ENCODE measurements at places on chromosomes 3 and 15.

DNA sequence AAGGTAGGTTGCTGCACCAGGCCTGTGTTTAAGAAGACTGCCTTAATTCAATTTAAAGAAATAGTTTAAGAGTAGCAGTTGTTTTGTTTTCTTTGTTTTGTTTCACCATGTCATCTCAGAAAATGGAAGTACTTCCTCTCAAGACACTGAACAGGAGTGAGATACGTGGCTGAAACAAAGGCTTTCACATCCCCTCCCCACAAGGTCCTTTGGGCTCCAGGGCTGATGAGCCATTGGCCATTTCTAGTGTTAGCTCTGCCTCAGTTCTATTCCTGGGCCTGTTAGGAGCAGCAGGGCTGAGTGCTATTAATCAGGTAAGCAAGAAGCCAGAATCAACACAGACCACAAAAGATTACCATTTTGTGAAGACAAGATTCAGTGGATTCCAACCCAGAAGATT, 132.8 kb downstream of the KCNAB1 start:
- no peak for DNase-seq

DNA sequence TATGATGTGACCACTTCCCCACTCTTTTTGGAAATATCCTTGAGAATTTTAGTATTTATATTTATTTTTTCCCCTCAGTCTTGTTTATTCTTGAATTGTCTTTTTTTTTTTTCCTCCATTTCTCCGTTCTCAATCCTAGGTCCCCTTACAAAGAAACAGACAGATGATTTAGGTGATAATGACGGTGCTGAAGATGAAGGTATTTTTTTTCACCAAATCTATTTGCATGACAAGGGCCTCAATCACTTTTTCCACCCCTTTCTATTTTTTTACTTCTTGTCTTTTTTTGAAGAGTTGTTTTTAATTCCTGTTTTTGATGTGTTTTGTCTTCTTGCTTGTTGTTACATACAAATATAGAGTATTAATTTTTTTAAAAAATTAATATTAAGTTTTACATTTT, 402.6 kb downstream of the NLGN1 start:
- DNase-seq = no peak

DNA sequence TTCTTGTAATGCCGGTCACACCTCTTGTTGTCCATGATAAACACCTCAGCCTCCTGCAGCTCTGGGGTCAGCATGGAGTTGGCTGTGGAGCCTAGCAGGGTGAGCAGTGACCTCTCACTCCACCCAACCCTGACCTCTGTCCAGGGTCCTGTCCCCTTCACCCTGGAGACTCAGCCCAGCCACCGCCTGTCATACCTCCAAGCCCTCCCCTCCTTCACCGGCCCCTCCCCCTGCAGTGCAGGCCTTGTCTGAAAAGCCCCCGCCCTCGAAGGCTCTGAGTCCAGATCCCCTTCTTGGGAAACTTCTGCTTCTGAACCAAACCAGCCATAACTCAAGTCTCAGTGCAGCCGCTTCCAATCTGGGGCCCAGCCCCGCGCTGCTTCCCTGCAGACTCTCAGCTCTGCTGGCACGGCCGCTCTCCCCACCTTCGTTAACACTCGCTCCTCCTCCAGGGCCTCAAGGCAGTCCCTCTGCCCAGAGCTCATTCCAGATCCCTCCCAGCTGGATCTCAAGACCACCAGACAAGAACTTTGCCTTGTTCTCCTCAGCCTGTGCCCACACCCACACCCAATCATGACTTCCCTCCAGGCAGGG, 25.4 kb upstream of the PRSS50 start:
- no peak for DNase-seq

DNA sequence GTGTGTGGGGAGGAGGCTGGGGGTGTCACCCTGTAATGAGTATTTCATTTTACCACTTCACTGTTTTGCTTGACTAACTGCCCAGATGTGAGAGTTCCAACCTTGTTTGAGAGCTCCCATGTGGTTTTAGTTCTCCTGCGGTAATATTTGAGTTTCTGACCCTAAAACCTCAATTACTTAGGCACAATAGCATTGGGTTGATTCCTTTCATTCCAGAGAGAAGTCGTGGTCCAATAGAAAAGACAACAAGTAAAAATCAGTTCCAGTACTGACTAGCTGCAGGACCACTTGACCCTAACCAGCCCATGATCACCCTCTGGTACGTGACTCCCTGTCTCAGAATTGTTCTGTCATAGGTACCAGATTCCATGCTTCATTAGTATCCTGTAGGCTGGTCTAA, 630.4 kb downstream of the CADM2 start:
- DNase-seq = peak; percentile 77

GRCh38 chr3:66407611-66408218, 93.1 kb downstream of the LRIG1 start:
- peak; percentile 39 for DNase-seq

DNA sequence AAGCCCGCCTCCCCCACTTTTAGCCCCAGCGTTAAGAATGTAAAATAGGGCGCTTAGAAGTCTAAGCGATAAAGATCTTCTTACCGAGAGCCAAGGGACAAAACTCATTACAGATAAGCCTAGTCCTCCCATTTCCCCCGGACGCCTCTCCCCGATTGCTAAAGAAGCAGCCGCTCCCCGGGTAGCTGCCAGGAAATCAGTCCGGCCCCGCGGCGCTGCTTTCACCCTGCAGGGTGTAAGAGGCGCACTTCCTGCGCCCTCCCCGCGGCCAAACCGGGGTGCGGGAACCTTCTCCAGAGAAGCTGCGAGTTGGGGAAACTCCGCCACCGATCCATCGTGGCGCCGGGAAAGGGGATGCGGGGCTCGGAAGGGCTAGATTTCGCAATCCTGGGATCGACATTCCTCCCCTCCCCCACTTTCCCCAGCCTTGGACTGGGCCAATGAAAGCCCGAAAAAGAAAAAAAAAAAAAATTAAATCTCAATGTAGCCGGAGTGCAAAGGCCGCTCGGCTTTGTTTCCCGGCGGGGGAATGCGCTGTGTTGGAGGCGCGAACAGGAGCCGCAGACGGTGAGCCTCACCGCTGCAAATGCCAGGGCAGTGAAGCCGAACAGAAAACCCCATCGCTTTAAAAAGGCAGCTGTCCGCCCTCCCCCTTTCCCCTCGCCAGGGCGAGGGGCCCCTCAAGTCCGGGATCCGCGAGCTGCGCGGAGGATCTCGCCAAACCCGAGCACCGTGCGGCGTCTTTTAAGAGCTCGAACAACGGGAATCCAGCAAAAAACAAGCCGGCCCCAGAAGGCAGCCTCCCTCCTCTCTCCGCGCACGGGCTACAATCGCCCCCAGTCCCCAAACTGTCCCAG, 626 bp upstream of the PTPRG start:
- DNase-seq = peak; percentile 91

DNA sequence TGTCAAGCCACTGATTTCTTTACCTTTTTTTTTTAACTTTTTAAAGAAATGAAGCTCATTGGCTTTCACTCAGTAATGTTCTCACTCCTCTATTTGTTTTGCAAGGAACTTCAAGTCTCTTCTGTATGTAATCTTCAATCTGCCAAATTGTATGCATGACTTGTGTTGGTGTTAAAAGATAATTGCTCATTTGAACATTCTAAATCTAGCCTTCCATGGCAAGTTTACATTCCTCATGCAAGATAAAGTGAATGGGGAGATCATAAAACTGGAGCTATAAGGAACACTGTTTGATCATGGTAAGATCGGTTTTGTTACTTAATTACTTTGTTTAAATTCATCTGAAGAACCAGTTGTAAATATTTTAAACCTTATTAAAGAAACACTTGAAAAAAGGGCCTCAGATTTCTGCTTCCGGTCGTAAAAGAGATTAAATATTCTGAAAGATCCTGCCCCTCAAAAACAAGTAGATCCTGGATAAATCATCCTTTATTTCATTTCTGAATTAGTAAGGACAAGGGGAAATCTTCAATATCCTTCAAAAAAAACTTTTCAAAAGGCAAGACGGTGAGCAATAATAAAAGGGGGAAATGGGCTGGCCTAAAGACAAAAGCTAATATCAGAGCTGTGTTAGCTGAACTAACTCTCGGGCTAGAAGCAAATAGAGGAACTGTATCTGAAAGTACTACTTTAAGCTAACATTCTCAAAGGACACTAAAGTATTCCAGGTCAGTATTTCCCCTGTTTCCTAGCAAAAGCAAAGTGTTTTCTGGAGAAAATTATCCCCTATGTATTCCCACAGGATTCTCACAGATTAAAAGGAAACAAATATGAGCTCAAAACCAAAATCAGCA, 107.0 kb upstream of the ATP11B start:
- DNase-seq = no peak

DNA sequence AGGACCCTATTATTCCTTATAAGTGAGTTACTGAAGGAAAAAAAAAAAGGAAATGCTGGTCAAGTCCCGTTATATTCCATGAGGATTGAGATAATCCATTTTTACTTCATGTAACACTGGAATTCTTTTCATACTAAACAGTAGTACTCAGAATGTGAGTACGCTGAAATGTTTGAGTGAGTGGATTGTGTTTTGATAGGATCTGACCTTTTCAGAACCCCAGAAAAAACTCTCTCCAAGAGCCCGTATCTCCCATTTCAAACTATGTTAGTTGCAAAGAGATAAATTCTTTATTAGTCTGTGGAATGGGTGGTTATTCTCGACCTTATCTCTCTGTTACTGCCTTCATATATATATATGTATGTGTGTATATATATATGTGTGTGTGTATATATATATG, 2.5 kb upstream of the LPP start:
- DNase-seq = peak; percentile 80

- no peak for DNase-seq
Measured at GRCh38 chr3:20741381-20741780, 555.4 kb upstream of the SGO1 start.

- DNase-seq = no peak
Measured at GRCh38 chr3:58623478-58623877, 43.1 kb downstream of the FAM3D start.

DNA sequence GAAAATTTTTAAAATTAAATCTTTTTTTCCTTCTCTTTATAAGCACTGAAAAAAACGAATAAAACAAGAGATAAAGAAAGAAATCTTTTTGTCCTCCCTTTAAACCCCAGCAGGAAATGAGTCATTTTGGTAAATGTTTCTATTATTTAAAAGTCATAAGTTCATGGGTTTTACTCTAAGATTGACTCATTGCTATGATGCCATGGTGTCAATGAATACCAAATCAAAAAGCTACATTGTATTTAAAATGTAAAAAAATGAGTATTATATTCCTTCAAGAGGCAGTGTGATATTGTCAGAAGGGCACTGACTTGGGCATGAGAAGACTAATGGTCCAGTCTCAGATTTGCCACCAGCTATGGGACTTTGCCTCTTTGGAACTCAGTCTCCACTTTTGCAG, 303.4 kb upstream of the DNAJC19 start:
- DNase-seq = peak; percentile 80

- DNase-seq = no peak
Measured at GRCh38 chr15:97870771-97871170, 89.7 kb upstream of the ARRDC4 start.

- no peak for DNase-seq
Measured at GRCh38 chr15:75544359-75544758, 34.8 kb downstream of the PTPN9 start.

- DNase-seq = peak; percentile 94
Measured at GRCh38 chr3:189981668-189982067, 139.0 kb downstream of the P3H2 start.

DNA sequence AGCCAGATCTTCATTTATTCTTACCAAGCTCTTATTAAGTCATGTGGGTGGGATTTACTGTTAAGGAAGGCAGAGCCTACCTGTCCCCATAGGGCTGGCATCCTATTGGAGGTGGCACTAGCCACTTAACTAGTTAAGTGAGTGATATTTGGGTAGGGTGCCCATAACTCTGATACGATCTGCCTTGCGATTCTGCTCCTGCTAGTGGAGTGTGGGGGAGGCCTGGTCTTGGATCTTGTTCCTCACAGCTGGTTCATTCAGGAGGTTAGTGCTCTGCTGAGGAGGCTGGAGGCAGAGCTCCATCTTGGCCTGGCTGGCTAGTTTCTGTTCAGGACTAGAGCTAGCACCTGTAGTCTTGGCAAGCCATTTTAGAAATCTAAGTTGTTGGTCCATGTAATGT, 9.3 kb downstream of the BAHD1 start:
- no peak for DNase-seq

GRCh38 chr3:29889215-29889614, 608.3 kb downstream of the RBMS3 start:
- DNase-seq = peak; percentile 53

DNA sequence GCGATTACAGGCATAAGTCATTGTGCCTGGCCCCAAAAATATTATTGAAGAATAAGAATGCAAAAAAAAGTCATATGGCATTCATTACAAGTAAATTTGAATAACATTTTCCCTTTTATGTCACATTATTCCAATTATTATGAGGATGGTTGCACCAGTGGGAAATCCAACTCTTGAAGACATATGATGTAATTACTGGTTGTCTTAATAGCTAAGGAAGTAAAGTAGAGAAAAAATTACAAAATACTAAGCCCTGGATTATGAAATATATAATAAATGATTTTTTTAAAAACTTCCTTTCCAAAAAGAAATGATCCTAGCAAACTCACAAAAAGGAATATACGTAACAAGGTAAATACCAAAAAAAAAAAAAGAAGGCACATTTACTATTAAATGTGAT, 98.9 kb downstream of the FMN1 start:
- DNase-seq = no peak

DNA sequence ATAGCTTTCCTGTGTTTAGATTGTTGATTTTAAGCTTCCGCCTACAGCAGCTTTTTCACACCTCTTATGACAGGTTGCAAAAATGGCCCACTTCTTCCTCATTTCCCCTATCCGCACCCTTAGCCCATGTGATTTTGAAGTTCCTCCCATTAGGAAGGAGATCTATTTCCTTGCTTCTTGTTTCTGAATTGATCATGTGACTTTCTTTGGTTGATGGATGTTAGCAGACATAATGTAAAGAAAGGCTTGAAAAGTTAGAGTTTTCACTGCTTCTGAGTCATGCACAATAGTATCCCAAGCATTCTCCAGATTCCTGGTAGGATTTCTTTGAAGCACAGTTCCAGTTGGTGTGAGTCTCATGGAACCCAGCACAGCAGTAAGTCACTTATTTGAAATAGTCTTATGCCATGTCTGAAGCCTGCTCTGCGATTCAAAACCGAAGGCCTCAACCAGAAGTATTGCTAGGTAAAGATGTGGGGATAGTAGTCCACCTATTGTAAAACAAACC, 76.6 kb downstream of the EDEM1 start:
- no peak for DNase-seq

DNA sequence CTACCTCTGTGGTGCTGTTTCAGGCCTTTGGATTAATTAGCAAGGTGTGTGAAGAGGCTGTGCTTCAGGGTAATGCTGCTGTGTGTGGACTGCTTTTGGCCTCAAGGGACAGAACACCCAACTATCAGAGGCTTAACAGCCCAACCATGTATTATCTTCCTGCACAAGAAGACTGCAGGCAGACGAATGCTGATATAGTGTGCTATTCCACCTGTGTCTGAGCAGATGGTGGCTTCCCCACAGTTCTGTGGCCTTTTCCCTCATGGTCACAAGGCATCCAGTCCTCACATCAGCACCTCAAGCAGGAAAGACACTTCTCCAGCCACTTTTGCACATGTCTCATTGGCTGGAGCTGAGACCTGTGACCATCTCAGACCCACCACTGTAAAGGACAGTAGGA, 76.6 kb downstream of the CHCHD6 start:
- no peak for DNase-seq

GRCh38 chr3:149479621-149480325, 5.3 kb downstream of the TM4SF4 start:
- DNase-seq = peak; percentile 35

GRCh38 chr3:13583251-13584180, 34.6 kb downstream of the FBLN2 start:
- DNase-seq = no peak
